Activated naive CD4-positive, alpha-beta T cell treated with anti-CD3 and anti-CD28 coated beads, Interleukin-2, amount 50 U/mL, for 72 hours (primary cell): ENCODE measurements at places on chromosomes 4 and X. TPM values are rescaled to one million over a fixed set of nuclear protein-coding genes. Genes with fewer than 3 reads are reported as not detected.

GRCh38 chrX:25028726-25029125 lies 13.0 kb upstream of the ARX start:
- no peak for DNase-seq

DNA sequence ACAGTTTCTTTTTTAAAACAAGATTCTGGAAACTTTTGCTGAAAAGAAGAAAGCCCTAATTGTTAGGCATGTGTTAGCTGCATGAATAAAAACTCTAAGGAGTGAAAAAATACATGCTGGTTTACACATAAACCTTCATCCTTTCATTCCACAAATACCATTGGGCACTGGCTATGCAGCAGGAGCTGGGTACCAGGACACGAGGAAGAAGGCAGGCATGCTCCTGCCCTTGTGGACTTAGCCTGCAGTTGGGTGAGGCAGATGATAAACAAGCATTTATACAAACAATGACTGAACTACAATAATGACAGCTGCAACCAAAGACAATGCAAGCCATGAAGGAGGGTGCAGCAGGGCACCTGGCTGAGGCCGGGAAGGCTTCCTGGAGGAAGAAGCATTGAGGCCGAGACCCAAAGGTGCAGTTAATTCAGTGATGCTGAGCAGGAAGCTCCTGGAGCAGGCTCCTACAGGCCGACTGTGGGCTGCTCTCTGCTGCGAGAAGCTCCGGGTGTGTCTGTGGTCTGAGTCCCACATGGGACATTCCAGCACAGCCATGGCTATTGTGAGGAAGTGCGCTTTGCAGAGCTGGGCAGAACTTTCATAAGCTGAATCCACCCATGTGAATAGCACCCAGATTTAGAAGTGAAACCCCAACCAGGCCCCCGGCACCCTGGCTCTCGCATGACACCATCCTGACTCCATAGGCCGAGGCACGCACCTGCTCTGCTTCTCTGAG lies 44.0 kb upstream of the MXD4 start:
- DNase-seq: no peak

DNA sequence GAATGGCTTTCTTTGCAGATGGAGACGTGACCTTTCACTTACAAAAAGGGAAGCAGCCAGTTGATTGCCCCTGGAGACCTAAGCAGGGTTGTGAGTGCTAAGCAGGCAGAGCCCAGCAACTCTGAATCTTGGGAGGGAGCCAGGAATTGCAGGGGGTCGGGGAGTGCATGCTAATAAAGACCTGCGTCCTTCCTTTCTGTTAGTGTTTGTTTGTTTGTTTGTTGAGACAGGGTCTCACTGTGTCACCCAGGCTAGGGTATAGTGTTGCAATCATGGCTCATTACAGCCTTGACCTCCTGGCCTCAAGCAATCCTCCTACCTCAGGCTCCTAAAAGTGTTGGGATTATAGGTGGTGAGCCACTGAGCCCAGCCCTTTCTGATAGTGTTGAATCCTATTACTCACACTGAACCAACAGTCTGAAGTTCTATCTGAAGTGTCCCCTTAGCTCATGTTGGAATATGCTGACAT lies 137.4 kb downstream of the CEP135 start:
- DNase-seq: no peak

ZNF732 gene
- not detected for total RNA-seq

- no peak for DNase-seq
These were observed 782.5 kb downstream of the FAT4 start for GRCh38 chr4:126097155-126097799.

GRCh38 chr4:119489305-119489704 lies 139.3 kb downstream of the PDE5A start:
- DNase-seq: no peak

DNA sequence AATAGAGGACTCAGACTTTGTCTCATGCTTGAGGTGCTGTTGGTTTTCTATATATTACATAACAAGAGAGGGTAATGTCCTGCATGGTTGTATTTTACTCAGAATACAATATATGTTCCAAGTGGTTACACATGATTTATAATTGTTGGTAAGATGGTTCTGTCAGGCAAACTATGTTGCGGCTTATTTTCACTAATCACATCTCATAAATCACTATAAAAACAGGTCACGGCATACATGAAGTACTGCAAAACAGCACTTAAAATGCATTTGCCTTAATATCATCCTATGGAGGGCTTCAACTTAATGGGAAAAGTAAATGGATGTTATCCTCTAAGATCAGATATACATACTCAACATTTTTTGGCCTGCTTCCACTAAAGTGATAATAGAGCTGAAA lies 246.0 kb upstream of the ARSJ start:
- DNase-seq: no peak
